Muscle of leg (tissue), 16 donors: ENCODE measurements at places on chromosomes 4 and X.

DNA sequence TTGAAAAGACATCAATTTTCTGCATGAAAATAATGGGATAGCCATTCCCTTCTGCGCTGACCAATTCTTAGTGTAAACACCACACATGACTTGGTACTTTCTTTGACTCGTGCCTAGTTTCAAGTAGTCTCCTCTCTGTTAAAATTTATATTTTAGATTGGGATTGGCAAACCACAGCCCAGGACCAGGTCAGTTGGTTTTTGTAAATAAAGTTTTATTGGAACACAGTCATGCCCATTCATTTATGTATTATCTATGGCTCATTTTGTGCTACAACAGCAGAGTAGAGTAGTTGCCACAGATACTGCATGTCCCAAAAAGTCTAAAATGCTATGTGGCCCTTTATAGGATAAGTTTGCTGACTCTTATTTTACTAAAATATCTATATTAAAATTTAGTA lies 46.7 kb downstream of the BMX start:
- no peak for DNase-seq

GRCh38 chrX:73525928-73526690 lies 36.9 kb upstream of the CHIC1 start:
- DNase-seq, result no peak

DNA sequence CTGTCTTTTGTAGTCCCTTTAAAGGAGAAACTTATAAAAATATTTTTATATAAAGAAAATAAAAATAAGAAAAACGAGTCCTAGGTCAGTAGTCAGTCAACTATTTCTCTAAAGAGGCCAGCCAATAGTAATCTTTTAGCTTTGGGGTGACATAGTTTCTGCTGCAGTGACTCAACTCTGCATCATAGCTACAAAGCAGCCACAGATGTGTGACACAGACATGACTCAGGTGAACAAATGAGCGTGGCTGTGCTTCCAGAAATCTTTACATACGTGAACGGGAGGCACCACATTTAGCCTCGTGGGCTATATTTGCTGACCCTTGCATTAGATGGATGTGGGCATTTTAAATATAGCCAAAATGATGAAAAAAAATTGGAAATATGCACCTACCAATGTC lies 1862.5 kb upstream of the TENM3 start:
- no peak for DNase-seq

DNA sequence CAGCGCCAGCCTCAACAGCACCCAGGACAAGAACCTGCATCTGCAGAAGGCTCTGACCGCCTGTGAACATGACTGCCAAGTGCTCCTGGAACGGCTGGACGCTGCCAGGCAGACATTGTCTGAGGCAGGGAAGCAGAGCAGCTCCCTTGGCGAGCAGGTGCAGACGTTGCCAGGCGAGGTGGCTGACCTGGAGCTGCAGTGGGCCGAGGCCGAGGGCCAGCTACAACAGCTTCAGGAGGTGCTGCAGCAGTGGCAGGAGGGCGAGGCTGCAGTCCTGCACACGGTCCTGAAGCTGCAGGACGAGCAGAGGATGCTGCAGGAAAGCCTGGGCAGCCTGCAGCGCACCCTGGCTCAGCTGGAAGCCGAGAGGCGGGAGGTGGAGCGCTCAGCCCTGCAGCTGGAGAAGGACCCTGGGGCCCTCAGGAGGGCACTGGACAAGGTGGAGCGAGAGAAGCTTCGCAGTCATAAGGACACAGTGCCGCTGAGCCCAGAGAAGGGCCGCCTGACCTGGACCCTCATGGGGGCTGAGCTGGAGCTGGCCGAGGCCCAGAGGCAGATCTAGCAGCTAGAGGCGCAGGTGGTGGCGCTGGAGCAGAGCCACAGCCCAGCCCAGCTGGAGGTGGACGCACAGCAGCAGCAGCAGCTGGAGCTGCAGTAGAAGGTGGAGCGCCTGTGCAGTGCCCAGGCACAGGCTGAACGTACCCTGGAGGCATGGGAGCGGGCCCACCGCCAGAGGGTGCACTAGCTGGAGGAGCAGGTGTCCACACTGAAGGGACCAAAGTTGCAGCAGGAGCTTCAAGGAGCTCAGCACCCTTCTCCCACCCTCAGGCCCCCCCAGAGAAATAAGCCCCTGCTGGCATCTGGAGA lies 16.4 kb downstream of the SMIM10L2A start:
- DNase-seq, result no peak

DNA sequence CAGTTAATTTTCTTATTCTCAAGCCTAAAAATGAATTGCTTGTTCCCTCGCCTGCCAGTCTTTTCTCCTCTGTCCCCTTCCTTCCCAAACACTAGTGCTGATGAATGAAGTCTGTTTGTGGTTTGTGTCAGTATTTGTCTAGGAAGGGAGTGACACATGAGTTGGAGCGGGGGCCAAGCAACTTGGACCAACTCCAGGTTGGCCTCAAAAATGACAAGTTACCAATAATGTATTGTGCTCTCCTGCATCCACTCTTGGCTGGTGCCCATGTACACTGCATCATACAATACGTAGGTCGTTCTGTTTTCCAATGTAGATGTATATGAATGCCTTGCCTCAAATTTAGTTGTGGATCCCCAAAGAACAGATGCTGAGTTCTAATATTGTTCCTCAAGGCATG lies 223.0 kb upstream of the GPC4 start:
- DNase-seq, result no peak

- DNase-seq, result no peak
Observed at GRCh38 chr4:88623097-88623496, 30.8 kb downstream of the HERC3 start.

DNA sequence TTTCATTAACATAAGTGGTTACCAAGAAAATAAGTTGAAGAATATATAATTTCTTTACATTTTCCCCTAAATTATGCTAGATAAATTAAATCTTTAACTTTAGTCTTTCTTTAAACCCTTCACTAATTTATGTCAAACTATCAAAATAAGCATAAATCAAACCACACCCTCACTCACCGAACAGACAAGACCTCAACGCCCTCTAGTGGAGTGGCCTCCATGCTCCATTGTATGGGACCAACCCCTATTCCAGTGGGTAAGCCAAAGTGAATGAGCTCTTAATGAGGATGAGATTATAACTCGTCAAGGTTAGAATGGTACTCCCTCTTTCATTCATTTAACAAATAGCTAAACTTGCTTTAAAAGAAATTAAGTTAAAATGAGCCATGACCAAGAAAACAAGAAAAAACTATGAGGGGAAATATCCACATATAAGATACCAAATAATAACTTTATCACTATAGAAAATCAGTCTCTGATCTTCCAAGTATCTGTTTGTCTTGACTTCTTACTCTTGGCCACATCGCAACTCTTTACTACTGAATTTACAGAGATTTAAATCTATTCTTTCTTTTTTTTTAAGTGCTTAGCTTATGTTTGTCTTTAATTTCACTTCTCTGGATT lies 15.6 kb upstream of the BBS12 start:
- peak; percentile 47 for DNase-seq

DNA sequence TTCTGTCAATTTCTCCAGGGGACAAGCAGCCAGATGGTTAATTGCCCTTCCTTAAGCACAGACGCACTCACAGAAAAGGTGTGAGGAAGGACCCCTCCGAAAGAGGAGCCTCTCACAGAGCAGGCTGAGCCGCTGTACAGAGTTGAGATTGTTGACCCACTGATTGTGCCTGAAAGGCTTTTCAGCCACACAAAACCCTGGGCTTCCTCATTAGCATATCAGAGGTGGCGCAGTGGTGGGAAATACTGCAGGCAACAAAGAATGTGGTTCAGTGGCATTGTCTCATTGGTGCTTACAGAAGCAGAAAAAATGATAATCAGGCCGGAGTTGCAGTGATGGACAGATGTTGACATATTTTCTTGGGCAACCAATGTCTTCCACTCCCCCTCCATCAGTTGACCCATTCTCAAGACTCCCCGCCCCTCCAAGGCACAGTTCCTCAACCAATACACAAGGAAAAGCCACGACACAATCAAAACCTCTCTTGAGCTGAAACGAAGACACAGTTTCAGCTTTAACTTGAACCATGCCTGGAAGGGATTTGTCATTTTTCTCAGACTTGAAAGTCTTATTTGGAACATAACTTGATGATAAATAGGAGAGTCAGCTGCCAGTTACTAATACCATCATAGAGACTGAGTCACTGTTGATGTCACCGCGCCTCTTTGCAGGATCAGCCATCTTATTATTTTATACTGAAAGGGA lies 53.1 kb downstream of the ATXN3L start:
- DNase-seq, result no peak
